ENCODE measurements at places on chromosomes 1 and 21. TPM values are rescaled to one million over a fixed set of nuclear protein-coding genes. Genes with fewer than 3 reads are reported as not detected.
A peak's percentile ranks its signal among the peaks of the same experiment; 100 is the strongest.

GRCh38 chr1:20726932-20727745, 5.4 kb downstream of the SH2D5 start:
- peak; percentile 76 for DNase-seq

GRCh38 chr1:39393645-39394044, 97.8 kb upstream of the BMP8A start:
- DNase-seq = no peak

- no peak for DNase-seq
Observed at GRCh38 chr1:232795497-232796053, 9.6 kb upstream of the MAP10 start.

DNA sequence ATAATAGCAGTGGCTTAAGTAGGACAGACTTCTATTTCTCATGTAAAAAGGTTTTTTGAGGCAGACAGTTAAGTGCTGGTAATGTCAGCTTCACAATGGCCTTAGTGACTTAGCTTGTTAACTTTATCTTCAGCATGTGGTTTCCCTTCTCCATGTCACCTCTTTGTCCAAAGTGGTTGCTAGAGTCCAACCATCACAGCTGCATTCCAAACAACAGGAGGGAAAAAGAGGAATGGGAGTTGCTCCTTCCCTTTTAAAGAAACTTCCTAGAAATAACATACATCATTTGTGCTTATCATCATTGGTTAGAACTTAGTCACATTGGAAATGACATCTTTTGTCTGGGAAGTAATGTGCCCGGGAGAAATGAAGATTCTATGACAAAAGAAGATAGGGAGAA, 9.9 kb downstream of the GSTM5 start:
- DNase-seq = no peak

DNA sequence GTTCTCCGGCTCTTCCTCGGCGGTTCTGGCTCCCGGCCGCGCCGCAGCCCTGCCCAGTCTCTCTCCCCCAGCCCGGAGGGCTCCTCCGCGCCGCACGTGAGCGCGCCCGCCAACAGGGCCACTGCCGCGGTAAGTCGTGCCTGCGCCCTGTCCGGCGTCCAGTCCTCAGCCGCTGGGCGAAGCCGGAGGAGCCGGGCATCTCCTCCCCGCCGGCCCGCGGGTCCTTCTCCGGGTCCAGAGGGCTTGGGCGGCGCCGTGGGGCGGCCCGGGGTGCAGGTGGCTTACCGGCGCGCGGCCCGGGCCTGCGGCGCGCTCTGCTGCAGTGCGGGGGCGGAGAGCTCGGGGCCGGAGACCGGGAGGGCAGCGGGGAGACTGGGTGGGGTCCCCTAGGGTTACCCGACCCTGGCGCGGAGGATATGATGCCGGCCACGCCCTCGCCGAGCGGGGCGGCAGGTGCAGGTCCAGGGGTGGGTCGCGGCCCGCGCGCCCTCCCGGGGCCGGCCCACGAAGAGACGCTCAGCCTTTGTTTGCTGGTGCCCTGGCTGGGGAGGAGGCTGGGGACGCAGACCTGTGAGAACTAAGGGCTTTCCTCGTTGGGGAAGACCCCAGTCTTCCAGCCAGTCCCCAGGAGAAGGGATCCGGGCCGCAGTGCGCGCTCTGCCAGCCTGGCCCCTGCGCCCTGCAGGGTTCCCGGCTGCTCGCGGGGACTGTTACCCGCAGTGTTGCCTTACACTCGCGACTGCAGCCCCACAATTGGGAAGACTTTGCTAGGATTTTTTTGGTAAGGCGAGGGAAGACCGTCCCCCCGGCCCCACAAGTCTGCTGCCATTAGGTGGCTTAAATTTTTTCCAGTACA, at the start of gene DOP1B:
TSS of gene DOP1B (plus strand) at position 10 of the 856 bp plus-strand sequence. CDS start 7,910 bp downstream, outside the sequence.
- DNase-seq = no peak

- no peak for DNase-seq
Observed at GRCh38 chr1:236287757-236288619, 6.2 kb upstream of the ERO1B start.

DNA sequence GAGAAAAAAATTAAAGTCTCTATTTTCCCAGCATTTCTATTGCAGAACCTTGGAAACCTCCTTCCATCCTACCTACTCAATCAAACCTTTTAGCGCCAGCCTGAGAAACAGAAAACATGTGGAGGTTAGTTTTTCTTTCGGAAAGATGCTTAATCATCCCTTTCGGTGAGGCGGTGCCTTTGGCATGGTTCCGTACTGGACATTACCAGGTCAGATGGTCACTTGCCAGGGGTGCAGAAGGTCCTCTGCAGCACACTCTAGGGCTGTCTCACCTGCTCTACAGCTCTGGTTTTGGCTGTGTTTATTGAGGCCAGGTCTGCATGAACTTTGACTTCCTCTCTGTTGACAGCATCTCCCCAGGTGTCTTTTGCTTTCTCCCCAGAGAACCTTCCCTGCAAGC, 121.5 kb downstream of the PLD5 start:
- DNase-seq = no peak

- no peak for DNase-seq
Observed at GRCh38 chr1:172670316-172670715, 11.4 kb downstream of the FASLG start.

DNA sequence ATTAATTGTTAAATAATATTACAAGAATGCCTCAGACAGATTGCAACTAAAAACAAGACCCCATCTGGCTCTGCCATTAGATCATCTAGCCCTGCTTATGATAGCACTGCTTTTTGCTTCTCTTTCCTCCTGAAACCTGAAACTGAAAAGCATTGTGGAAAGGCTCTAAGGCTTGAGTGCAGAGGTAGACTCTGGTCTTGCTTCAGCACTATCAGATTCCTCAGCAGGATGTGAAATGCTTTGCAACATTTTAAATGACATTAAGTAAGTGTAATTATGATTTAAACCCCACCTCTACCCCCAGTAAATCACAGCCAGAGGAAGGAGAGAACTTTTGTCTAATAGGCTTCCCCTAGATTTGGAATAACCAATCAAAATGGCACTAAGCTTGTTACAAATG, 32.9 kb downstream of the PHC2 start:
- no peak for DNase-seq

- DNase-seq = no peak
Observed at GRCh38 chr1:18508084-18508483, 27.4 kb downstream of the KLHDC7A start.

DNA sequence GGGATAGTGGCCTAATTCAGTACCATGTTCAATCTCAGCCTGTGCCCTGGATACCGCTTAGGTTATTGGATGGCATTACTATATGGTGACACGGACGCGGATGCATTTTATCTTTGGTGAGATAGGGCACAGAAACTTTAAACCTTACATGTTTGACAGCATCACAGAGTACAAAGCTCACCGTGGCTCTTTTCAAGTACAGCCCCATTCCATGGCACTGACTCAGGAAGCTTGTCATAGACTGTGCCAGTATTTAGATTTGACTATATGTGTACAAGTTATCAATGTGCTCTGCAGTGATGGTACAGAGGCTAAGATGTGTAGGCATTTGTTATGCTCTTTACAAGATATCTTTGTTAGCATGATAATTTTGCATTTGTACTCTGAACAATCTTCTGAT, 169.0 kb downstream of the RYR2 start:
- no peak for DNase-seq

- DNase-seq = no peak
Observed at GRCh38 chr1:208499026-208499425, 254.8 kb upstream of the PLXNA2 start.

DNA sequence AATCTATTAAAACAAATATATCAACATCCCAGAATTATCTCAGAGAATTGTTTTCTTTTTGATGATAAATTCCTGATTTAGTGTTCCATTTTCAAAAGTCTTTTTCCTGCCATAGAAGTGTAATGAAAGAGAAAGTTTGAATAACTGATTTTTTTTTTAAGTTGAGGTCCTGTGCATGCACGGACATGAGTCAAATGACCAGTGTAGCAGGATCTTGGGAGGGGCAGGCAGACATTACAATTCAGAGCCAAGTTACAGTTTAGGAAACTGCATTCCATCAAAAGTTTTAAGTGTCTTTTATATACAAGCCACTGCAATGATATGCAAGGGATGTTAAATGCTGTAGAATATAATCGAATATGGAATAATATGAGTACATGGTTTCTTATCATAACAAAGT, 227.5 kb downstream of the HMCN1 start:
- DNase-seq = no peak

DNA sequence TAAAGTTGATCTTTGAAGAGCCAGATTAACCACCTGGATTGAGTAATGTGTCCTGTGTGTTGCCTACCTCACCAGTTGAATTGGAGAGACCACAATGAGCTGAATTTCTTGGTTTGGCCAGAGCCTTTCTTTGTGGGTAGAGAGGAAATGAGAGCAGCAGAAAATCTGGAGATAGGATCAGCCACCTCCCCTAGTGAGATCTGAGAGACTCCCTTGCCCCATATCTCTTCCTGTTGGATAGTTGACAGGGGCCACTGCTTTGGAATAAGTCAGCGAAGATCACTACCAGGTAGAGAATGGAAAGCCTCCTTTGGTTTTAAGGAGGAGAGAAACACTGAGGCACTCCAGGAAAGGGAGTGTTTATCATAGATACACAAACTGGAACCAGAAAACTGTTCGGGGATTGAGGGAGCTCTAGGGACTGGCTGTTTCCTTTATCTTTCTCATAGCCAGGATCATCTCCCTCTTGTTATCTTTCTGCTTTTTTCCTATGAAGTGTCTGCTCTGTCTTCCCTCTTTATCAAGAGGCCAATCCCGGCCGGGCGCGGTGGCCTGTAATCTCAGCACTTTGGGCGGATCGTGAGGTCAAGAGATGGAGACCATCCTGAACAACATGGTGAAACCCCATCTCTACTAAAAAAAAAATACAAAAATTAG, 21.3 kb upstream of the ZNF326 start:
- no peak for DNase-seq

DNA sequence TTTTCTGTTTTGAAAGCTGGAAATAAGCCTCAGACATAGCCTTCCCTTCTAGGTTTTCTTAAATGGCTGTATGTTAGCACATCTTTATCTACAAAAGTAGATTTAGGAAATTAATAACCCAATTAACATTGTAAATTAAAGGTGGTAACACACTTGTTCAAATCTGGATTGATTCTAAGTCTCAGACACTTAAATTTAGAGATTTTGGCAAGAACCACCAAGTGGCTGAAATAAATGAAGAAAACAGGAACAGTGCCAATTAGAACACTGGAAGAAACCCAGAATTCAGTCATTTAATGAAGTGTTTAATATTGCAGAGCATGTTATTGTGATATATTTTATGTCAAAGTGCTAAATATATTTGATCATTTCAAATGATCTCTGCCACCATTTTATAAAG, 628.2 kb downstream of the USP25 start:
- no peak for DNase-seq

DNA sequence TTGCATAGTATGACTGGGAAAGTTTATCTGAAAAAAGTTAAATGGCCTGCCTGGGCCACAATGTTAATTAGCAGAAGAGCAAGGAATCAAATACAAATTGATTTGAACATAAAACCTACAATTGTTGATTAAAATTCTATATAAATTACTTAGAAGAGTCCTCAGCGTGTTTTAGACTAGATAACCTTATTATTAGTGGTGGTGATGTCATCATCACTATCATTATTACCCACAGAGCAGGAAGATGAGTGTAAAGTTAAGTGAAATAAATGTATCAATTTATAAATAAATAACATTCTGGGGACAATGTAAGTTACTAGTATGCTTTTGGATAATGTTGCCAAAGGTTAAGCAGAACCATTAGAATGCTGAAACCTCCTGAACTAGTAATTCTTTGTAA, 46.1 kb downstream of the RBM11 start:
- DNase-seq = no peak

DNA sequence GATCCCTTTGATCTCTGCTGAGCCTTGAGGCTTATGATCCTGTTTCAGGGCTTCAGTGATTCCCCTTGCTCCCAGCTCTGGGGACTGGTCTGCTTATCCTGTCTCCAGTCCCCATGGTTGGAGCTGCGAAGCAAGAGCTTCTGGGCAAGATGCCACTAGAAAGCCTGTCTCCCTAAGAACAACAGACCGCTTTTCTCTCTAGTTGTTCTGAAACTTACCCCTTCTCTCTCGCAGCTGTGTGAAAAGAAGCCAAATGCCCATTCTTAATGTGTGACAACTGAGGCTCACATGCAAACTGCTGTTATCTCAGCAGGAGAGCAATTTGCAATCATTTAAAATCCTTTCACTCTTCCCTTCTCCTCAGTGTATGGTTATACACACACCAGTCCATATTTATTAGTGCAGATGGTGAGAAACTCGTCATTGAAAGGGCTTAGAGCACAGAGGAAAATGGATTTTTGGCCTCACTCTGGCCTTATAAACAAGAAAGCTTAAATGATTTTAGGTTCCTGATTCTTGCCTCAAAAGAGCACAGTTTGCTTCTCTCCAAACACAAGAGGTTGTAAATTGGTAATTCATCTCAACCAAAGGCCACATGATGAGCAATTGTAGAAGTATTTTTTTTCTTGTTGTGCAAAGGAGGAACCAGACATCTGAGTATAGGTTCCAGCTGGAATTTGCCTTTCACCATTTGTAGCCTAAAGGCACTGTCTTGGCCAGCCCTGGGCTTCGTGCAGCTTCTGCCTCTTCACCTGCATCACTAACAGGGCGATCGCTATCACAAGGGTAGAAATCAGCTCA, 179.2 kb upstream of the LMO4 start:
- DNase-seq = no peak

GRCh38 chr21:32956061-32956656, 69.6 kb upstream of the OLIG2 start:
- no peak for DNase-seq

DNA sequence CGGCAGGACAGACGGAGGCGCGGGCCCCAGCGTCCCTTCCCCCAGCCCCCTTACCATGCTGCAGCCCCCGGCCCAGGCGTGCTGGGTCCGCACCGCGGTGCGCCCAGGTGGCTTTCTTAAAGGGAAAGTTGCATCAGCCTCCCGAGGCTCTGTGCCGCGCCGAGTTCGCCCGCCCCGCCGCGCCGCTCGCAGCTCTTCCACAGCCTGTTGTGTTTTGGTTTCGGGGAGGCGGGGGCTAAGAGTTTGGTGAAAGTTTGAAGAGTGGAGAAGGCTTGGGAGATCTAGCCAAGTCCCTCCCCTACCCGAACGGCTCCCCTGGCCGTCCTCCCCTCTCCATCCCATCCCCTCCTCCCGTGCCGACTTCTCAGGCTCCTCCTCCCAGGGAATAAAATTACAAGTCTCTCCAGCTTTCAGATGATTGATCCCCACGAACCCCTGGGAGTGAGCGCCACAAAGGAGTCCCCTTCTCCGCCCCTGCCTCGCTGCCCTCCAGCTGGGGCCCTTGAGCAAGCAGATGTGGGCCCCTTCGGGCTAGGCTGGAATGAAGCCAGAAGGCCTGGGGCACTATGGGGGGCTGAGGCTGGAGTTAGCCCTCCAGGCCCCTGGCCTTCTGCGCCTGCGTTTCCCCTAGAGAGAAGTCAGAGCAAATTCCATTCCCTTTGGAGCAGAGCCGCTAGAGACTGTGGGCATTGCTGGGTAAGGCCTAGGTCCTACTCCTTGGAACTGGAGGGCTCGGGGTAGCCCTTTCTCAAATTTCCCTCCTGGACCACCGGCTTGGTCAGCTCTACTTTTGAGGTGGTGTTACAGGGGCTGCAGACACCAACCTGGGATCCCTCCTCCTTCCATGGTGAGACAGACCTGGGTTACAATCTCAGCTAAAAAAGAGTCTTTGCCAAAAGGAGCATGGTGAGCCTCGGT, at the start of gene SLC6A9:
TSS of gene SLC6A9 (minus strand) at position 211 of the 918 bp plus-strand sequence. CDS start 7,185 bp downstream, outside the sequence.
- DNase-seq = no peak

GRCh38 chr1:111834956-111835355, 79.3 kb downstream of the DDX20 start:
- DNase-seq = no peak

The CD1C gene
- total RNA-seq = 0.38 TPM

The HSF2BP gene
- 0.46 TPM for total RNA-seq

The TGFB2 gene
- total RNA-seq = 10.0 TPM

The TSPEAR gene
- total RNA-seq = 0.14 TPM

The THEM5 gene
- total RNA-seq = not detected

The SAMD13 gene
- 0.51 TPM for total RNA-seq

The LAMC1 gene
- 230 TPM for total RNA-seq

The ITLN2 gene
- total RNA-seq = not detected

The GLRX2 gene
- total RNA-seq = 26.6 TPM

The FMO2 gene
- 42.3 TPM for total RNA-seq
